ENCODE measurements at places on chromosomes 2 and 18.
A peak's percentile ranks its signal among the peaks of the same experiment; 100 is the strongest.

DNA sequence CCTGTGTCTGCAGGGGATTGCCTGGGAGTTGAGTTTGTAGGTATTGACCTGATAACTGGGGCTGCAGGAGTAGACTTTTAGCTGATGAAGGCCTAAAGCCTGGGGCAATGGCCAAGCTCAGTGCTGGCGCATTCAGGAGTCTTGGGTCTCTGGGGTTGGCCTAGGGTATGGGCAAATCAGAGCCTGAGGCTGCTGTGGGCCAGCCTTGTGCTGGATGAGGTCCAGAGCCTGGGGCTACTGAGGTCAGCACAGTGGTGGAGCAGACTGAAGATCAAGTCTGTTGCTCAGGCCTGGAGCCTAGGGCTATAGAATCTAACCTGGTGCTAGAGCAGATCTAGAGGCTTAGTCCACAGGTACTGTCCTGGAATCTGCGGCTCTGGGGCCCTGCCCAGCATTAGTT lies 262.4 kb downstream of the ZNF804A start:
- no peak for DNase-seq

DNA sequence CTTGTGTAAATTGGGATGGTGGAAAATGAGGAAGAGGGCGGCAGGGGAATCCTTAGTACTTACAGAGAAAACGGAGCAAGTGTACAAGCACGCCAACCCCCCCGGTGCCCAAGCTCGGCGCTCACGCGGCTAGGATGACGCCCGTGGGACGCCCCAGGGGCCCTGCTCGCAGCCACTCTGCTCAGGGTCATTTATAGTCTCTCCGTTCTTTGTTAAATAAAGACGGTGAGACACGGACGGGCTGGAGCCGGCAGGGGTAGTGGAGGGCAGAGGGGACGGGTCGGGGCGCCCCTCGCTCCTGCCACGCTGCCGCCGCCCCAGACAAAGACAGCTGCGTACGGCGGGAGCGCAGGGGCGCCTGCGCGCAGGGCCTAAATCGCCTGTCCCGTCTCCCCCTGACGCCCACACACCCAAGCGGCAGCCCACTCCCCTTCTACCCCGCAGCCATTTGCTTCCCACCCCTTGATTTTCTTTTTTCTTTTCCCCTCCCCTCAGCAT lies 37.8 kb downstream of the PCBP1 start:
- peak; percentile 66 for DNase-seq

- DNase-seq = no peak
Observed at GRCh38 chr2:138775736-138776135, 4.5 kb downstream of the NXPH2 start.

GRCh38 chr2:19003554-19003953 lies 354.9 kb downstream of the OSR1 start:
- no peak for DNase-seq

DNA sequence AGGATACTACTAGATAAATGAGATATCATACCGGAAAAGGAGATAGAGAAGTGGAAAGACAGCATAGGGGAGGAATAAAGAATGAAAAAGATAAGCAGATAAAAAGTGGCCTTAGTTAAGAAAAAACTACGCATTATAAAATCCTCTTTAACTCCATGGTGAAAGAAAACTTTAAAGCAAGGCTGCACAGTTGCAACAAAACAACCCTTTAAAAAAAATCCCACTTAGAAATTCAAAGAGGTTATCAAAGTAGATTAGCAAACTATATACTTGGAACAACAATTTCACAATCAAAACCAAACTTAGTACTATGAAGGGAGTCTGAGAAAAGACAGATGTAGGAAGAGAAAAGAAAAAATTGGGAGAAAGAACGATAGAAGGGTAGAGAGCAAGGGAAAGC lies 133.4 kb upstream of the OSR1 start:
- no peak for DNase-seq

- DNase-seq = no peak
Observed at GRCh38 chr18:50973367-50974126, 5.7 kb downstream of the ELAC1 start.

DNA sequence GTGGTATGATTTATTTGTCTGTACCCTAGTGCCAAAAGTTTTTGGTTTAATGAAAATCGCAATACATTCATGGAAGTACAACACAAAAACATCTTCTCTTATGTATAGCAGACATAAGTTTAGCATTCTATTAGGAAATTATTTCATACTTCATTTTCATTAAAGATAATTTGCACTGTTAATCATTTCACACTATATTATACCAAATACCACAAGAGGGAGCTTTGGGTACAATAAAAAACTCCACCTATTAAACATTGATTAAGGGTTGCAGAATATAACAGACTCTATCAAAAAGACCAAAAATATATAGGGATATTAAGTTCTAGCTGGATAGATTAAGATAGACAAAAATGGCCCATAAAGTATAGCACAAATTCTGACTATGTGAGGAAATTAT lies 79.0 kb downstream of the SLC66A3 start:
- DNase-seq = no peak

- no peak for DNase-seq
Observed at GRCh38 chr2:33034784-33035183, 88.0 kb downstream of the LTBP1 start.

- DNase-seq = no peak
Observed at GRCh38 chr18:50131591-50131990, 63.4 kb downstream of the MYO5B start.

DNA sequence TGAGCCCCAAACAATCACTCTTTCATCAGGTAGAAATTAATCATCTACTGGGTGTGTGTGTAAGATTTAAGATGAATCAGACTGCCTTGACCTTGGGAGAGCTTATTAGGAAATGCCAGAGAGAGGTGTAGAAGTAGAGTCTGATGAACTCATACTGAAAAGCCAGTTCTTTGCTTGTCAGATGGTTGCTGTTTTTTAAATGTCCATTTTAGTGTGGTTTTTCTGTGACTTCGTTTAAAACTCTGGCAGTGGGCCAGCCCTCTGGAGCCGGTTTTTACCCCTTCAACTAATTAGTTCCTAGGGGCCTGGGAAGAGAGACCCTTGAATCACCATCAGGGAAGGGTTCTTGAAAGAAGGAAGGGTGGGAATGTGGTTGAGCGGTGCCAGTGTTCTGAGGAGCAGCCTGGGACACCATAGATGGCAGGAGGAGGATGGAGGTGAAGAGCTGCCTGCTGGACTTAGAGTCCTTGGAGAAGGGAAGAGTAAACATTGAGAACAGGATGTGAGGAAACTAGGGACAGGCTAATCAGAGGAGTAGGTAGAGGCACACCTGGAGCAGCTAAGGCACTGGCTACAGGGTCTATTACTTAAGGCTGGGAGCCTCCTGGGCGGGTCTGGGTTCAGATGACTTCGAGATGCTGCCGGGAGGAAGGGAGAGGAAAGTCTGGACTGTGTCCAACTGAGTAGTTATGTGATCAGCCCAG lies 66.1 kb downstream of the LRRFIP1 start:
- peak; percentile 86 for DNase-seq

DNA sequence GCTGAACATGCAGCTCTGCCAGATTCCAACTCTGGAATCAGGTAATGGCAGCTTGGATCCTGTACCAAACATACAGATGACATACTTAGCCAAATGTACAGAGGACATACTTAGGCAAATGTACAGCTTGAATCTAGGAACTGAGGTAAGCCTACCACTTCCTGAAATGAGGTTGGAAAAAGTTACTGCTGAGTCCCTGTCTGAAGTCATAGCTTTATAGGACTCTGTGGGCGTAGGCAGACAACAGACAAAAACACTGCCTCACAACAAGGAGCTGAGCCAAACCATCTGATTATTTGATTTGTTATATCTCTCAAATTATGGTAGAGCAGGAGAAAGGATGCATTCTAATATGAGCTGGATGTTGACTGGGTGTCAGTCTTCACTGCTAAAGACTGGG lies 290.2 kb upstream of the TCF4 start:
- no peak for DNase-seq

DNA sequence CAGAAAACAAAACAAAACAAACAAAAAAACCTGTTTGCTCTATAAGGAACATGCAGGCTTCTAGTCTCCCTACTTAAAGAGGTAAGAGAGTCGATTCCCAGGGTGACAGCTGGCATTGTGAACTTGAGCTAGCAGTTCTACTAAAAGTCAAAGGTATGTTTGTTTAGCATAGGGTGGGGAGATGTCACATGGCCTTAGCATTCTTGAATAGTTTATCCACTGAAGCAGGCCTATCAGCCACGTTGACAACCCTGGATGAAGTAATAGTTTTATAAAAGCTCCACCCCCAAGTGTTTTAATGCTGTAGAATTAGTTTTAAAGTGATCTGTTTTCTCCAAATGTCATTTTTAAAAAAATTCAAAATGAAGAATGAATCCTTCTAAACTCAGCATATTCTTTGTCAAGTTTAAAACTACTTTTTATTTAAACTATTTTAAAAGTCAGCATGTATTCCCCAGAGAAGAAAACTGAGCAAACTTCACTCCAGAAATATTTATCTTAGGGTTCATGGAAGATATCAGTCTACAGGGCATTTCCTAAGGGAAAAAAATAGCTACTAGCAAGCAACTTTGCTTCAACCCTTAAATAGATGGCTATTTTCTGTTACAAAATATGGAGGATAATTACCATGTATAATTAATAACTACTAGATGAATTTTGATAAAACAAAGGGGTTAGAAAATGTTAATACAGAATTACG lies 1.7 kb downstream of the MYOM1 start:
- DNase-seq = no peak

- no peak for DNase-seq
Observed at GRCh38 chr18:32258558-32259204, 68.8 kb downstream of the MEP1B start.

DNA sequence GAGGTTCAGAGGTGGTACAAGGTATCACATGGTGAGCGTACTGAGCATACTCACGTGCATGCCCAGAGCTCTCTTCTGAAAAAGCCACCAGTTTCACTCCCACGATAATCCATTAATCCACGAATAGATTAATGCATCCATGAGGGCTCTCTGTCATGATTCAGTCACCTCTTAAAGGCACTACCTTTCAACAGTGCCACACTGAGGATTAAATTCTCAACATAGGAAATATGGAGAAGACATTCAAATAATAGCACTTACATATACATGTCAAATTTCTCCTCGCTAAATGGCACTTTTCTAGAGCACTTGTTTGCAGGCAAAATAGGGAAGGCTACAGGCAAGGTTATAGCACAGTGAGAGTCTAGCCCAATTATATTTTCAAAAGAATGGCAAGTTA lies 825.9 kb downstream of the TRIB2 start:
- DNase-seq = no peak

GRCh38 chr2:96918754-96919550 lies 49.1 kb upstream of the SEMA4C start:
- no peak for DNase-seq

- no peak for DNase-seq
Observed at GRCh38 chr2:123077101-123077500, 948.0 kb upstream of the CNTNAP5 start.

DNA sequence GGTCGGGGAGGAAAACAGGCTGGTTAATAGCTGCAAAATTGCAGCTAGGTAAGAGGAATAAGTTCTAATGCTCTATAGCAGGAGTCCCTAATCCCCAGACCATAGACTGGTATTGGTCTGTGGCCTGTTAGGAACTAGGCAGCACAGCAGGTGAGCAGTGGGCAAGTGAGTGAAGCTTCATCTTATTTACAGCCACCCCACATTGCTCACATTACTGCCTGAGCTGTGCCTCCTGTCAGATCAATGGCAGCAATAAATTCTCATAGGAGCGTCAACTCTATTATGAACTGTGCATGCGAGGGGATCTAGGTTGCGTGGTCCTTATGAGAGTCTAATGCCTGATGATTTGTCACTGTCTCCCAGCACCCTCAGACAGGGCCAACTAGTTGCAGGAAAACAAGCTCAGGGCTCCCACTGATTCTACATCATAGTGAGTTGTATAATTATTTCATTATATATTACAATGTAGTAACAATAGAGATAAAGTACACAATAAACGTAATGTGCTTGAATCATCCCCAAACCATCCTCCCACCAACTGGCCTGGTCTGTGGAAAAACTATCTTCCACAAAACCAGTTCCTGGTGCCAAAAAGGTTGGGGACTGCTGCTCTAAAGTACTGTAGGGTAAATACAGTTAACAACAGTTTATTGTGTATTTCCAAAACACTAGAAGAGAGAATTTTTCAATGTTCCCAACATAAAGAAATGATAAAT lies 91.7 kb upstream of the TFCP2L1 start:
- DNase-seq = no peak

DNA sequence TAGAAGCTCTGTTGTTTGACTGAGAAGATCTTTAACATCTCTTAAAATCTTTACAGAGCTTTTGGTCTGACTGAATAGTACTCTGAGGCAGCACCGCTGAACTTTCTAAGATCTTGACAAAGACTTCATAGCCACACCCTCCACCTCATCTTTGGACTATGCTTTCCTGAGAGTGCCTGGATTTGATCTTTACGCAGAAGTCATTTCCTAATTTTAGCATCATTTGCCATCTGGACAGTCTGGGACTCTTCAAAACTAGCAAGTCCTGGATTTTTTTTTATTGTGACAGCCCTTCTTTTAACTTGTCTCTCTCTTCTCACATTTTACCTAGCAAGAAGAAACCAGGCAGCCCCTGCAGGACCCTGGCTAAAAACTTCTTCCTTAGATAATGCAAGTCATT lies 188.8 kb downstream of the CTIF start:
- no peak for DNase-seq

GRCh38 chr2:117850015-117850414 lies 35.5 kb downstream of the DDX18 start:
- DNase-seq = no peak

DNA sequence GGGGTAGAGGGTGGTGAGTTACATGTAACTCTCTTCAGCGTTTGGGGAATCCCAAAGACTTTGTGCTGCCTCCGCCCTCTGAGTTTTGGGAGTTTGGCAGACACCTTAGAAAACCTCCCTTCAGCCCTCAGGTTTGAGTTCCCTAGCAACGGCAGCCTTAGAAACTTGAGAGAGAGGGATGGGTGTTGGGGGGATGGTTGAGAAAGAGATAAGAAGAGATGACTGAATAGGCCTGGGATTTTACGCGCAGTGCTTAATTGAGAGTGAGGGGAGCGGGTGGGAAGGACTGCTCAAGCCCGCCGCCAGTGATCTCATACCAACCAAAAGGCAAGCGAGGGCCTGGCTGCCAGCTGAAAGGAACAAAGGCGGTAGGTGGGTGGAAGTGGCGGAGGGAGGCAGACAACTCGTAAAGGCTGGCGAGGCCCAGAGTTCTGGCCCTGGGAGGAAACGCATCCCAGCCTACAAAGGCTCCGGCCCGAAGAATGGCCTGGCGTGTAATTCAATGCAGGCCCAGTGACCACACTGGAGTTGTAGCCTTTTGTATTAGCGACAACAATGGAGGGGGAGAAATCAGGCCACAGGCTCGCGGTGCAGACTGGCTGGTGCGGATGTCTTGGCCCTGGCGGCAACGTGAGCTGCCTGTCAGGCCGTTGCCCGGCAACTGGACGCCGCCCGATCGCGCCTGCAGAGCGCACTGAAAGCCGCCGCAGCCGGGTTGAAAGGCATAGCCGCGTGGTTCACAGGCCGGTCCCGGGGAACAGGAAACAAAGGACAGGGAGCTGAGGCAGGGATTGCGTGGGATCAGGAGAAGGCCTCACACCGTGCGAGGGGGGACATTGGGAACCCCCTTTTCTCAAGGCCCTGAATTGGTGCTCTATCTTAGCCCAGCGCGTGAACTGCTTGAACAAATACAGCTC lies 39.9 kb upstream of the DARS1 start:
- DNase-seq = no peak

GRCh38 chr2:227713291-227713690 lies 4.5 kb downstream of the SLC19A3 start:
- no peak for DNase-seq

- no peak for DNase-seq
Observed at GRCh38 chr2:219592736-219593135, 4.9 kb upstream of the STK11IP start.
